ENCODE measurements at places on chromosomes 3 and 15. TPM values are rescaled to one million over a fixed set of nuclear protein-coding genes. Genes with fewer than 3 reads are reported as not detected.

ALAS1 gene
- 51.4 TPM for total RNA-seq

VEPH1 gene
- 13.0 TPM for total RNA-seq

EFCC1 gene
- 0.41 TPM for total RNA-seq

NR1I2 gene
- 0.82 TPM for total RNA-seq

ASB14 gene
- under 0.01 TPM for total RNA-seq

ANKRD63 gene
- 2.0 TPM for total RNA-seq

MKRN3 gene
- 18.3 TPM for total RNA-seq

LTF gene
- 0.41 TPM for total RNA-seq

TXNRD3 gene
- 19.2 TPM for total RNA-seq

HESX1 gene
- not detected for total RNA-seq

CKMT1A gene
- 6.5 TPM for total RNA-seq

RAB5A gene
- 74.2 TPM for total RNA-seq

PTPRG gene
- total RNA-seq = 52.6 TPM

ZBTB47 gene
- 19.6 TPM for total RNA-seq

GXYLT2 gene
- total RNA-seq = 2.4 TPM

TEX55 gene
- total RNA-seq = not detected

NR2E3 gene
- not detected for total RNA-seq

ECE2 gene
- 3.7 TPM for total RNA-seq

ZNF860 gene
- total RNA-seq = 2.0 TPM

CLDN16 gene
- 1.6 TPM for total RNA-seq

DPPA2 gene
- not detected for total RNA-seq

B4GALT4 gene
- 8.6 TPM for total RNA-seq

COX17 gene
- total RNA-seq = 11.0 TPM

UTS2B gene
- total RNA-seq = 0.41 TPM

MNS1 gene
- 1.2 TPM for total RNA-seq

CDHR4 gene
- not detected for total RNA-seq

CCR3 gene
- total RNA-seq = not detected

FEZF2 gene
- total RNA-seq = 12.2 TPM

CPEB1 gene
- 2.0 TPM for total RNA-seq

PLS1 gene
- total RNA-seq = 2.4 TPM

MASP1 gene
- total RNA-seq = 22.8 TPM

EPHB1 gene
- total RNA-seq = 16.7 TPM

FAM107A gene
- total RNA-seq = 15.5 TPM

PRRT3 gene
- 4.1 TPM for total RNA-seq

TNFAIP8L3 gene
- 2.9 TPM for total RNA-seq

MEX3B gene
- 89.7 TPM for total RNA-seq

FSD2 gene
- not detected for total RNA-seq

GNAT1 gene
- not detected for total RNA-seq

LEKR1 gene
- total RNA-seq = 0.82 TPM

PLA2G4F gene
- total RNA-seq = not detected

UROC1 gene
- total RNA-seq = not detected

CISH gene
- 0.41 TPM for total RNA-seq

PRKCI gene
- total RNA-seq = 95.8 TPM

SERPINI2 gene
- total RNA-seq = 0.41 TPM

TLE3 gene
- 68.9 TPM for total RNA-seq

STIMATE gene
- total RNA-seq = 12.6 TPM

TTC21A gene
- 3.7 TPM for total RNA-seq

THSD4 gene
- total RNA-seq = 1.6 TPM

ALPK3 gene
- 0.82 TPM for total RNA-seq

VIPR1 gene
- total RNA-seq = 0.41 TPM

MEF2A gene
- 37.5 TPM for total RNA-seq

THPO gene
- 0.41 TPM for total RNA-seq

ACTC1 gene
- total RNA-seq = 0.41 TPM

FETUB gene
- not detected for total RNA-seq

SPPL2A gene
- 31.0 TPM for total RNA-seq

UBE3A gene
- 278 TPM for total RNA-seq

SLC6A1 gene
- total RNA-seq = 52.2 TPM

LRRIQ4 gene
- 0.82 TPM for total RNA-seq

IL5RA gene
- under 0.01 TPM for total RNA-seq

STRIT1 gene
- total RNA-seq = 0.82 TPM

Measured in frontal cortex (tissue), 4 donors.